Activated CD4-positive, alpha-beta T cell treated with anti-CD3 and anti-CD28 coated beads for 1 hour (primary cell): ENCODE measurements at places on chromosomes 7 and 10.

DNA sequence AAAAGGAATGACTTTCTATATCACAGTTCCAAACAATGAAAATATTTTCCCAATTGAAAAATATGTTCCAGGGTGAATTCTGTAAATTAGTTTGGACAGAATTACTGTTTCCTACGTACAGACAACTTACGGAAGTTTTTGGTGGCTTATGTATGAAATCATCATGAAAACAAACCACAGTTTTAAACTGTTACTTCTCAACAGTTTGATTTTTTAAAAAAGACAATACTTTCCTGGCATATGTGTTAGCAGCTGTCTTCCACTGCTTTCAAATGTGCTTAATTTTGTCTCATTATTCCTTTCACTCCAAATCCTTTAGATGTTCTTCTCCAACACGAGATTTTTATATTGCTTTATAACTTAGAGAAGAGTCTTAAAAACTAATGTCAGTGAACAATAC lies 56.2 kb downstream of the SEMA3A start:
- no peak for DNase-seq

DNA sequence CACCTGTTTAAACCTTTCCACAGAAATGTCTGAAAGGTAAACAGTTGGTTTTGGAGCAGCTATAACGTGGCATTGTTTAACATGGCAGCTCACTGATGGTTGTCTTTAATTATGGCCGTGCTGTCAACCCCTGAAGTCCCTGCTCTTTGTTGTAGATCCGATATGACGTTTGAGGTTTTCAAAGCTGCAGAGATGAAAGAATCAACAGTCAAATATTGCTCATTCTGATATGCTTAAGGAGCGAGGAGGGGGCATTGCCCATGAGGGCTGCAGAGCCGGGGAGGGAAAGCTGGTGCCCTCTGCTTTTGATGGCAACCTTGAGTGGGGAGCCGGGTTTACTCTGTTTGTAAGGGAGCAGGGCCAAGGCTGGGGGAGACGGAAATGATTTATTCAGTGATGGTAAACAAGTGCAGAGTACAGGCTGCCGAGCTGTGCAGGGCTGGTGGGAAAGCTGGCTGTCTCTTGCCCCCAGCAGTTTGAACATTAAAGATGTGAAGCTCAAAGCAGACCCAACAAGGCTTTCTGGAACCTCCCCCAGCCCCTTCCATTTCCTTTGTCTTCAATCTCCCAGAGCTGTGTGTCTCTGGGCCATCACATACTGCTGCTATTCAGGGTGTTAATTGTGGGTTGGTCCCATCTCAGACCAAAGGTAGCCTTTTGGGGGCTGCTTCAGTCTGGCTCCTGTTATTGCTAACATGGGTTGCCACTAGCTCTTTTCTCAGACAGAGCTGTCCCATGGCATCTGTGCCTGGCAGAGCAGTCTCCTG lies 345.5 kb downstream of the LRMDA start:
- no peak for DNase-seq

- no peak for DNase-seq
Observed at GRCh38 chr10:30422981-30423654, 10.9 kb upstream of the MAP3K8 start.

- DNase-seq: no peak
Observed at GRCh38 chr10:119602241-119603095, 5.7 kb upstream of the TIAL1 start.

DNA sequence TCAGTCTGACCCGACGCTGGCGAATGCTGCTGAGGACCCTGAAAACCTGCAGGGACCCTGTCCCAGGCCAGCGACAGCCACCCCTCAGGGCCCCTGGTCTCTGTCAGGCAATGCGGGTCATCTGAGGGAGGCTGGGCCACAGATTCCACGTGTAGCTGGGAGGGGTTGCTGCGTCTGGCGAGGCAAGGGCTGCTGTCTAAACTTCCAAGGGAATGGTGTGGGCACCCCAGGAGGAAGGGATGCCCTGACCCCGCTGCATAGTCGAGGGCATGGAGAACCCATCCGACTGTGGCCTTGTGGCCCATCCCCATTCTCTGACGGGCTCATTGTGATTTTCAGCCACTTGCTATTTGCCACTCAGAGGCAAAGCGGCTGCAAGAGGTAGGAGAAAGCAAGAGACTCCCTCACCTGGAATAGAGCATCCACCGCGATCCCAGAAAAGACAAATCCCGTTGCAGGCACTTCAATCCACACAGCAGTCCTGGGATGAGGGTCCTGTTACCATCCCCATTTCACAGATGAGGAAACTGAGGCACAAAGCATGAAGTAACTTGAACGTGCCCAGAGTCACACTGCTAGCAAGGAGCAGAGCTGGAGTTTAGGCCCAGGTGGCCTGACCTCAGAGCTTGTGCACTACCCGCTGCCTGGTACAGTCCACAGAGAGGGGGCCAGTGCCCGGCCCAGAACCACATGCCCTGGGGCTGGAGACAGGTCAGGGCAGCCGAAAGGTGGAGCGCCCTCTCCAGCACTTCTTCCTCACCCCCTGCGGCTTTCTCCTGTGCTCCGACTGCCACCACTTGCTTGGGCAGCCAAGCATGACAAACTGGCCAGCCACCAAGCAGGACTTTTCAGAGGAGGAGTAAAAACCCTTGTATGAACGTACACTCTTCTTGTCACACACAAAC lies 163.8 kb upstream of the KLF14 start:
- no peak for DNase-seq

DNA sequence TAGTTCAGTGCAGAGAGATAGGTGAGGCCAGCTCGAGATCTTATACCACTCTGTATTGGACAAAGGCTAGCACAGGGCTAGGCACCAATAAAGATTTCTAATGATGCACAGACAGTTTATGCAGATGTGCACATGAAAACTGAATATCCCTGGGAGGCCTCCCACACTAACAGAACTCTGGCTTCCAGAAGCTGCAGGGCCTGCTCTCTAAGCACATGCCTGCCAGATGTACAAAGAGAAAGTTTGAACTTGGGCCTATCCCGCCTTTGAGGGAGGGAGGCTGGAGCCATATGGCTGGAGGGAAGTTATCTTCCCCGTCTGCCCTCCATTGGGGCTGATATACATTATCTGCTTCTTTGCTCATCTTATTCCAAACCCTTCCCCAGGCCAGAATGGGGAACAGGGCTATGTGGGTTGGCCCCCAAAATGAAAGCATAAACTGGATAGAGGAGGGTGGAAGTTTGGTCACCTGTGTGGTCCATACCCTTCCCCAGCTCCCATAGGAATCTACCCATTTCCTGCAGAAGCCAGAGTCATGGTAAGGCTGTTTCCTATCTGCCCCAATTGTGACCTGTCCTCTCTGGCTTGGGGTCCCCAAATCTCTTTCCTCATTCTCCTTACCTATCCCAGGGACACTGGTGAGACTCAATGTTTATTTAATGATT lies 3.8 kb downstream of the KAZALD1 start:
- no peak for DNase-seq

- DNase-seq: no peak
Observed at GRCh38 chr10:33524041-33524440, 189.6 kb upstream of the NRP1 start.

GRCh38 chr7:147376192-147376591 lies 1214.4 kb upstream of the C7orf33 start:
- DNase-seq: no peak

GRCh38 chr10:11789306-11789705 lies 33.9 kb upstream of the PROSER2 start:
- DNase-seq: no peak

- no peak for DNase-seq
Observed at GRCh38 chr7:90988996-90989765, 275.1 kb upstream of the FZD1 start.

- peak; percentile 60 for DNase-seq
Observed at GRCh38 chr7:92621026-92621540, 30.9 kb upstream of the FAM133B start.
